RPMI8226 (cell line): ENCODE measurements at places on chromosomes 7 and 10.
A peak's percentile ranks its signal among the peaks of the same experiment; 100 is the strongest.

DNA sequence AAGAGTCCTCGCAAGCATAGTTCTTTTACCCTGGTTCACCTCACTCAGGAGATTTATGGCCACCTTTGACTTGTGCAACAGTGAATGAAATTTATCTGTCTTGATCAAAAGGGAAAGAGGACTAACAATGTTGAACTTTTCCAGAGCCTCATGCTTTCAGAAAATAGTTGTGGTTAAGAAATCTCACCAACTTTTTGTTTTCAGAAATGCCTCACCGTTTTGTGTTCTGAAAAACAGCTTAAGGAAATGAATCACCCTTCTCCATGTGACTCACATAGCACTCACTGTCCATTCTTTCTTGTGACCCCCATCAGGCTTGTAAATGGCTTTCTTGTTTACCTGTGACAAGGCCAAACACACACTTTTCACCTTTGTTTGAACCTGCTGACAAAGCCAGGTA lies 148.6 kb upstream of the FAM3C start:
- no peak for DNase-seq

DNA sequence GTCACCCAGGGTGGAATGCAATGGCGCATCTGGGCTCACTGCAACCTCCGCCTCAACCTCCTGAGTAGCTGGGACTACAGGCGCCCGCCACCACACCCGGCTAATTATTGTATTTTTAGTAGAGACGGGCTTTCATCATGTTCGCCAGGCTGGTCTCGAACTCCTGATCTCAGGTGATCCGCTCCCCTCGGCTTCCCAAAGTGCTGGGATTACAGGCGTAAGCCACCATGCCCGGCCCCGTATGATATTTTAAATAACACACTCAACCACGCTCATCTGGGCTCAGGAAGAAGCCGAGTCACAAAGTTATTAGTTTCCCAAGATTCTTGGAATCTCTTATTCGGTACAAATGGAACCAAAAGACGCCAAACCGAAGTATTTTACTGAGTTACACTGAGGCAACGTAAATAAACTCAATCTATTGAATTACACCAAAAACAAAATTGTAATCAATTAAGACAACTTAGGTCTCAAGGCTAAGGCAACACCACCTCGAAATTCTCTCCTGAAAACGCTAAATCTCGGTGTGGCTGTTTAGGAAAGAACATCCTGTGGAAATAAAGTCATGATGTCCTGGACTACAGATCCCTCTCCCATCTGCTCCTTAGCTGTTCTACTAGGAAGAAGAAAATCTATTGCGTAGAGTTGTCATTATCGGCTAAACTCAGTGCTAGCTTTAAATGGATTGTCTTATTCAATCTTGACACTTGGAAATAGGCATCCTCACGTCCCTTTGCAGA lies 910 bp downstream of the ARHGAP19 start:
- DNase-seq: no peak

- DNase-seq: no peak
Observed at GRCh38 chr10:27440478-27440877, 63.6 kb upstream of the RAB18 start.

DNA sequence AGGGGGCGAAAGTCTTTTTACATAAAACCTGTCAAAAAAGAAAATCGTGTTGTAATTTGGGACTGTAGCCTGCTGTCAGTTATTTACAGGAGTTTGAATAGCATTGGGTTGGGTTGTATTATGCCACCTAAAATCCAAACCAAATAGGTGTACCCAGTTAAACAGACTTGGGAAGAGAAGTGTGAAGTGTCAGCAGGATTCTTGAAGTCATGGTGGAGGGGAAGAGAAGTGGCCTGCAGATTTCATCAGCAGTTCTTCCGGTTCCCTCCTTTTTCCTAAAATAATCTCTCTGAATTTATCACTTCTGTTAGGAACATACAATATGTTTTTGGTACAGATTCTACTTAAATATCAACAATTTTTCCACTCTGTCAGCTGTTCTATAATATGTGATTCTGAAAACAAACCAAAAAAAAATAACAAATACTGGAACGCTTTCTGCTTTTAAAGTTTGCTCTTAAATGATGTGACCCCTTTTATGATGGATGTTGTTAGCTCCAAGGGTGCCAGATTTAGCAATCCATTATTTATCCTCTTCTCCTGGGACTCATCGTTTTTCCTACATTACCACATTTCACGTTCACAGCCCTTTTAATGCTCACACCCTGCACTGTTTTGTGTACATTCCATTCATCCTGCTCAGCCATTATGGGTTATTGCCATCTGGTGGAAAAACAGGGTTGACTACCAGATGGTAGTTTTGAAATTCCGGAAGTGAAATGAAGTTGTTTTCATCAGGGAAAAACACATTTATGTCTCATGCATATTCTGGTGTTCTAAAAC lies 18.7 kb upstream of the ARHGAP12 start:
- peak; percentile 39 for DNase-seq

DNA sequence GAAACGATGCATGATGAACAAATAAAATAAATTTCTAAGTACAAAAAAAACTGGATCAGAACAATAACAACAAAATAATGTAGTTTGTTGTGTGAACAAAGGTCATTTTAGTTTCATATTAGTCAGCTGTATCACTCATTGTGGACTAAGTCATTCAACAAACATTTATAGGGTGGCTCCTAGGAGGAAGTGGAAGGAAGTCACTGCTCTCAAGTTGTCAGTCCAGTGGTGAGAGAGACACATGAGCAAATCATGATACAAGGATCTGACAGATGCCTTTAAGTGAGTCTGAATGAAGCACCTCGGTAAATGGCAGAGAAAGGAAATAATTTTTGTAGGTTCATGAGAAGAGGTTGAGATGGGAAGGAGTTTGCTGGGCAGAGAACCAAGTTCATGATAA lies 56.8 kb downstream of the EPDR1 start:
- DNase-seq: no peak
